ENCODE measurements at places on chromosomes 13 and 19.

- no peak for DNase-seq
Observed at GRCh38 chr13:114259374-114259773, 22.0 kb upstream of the UPF3A start.

DNA sequence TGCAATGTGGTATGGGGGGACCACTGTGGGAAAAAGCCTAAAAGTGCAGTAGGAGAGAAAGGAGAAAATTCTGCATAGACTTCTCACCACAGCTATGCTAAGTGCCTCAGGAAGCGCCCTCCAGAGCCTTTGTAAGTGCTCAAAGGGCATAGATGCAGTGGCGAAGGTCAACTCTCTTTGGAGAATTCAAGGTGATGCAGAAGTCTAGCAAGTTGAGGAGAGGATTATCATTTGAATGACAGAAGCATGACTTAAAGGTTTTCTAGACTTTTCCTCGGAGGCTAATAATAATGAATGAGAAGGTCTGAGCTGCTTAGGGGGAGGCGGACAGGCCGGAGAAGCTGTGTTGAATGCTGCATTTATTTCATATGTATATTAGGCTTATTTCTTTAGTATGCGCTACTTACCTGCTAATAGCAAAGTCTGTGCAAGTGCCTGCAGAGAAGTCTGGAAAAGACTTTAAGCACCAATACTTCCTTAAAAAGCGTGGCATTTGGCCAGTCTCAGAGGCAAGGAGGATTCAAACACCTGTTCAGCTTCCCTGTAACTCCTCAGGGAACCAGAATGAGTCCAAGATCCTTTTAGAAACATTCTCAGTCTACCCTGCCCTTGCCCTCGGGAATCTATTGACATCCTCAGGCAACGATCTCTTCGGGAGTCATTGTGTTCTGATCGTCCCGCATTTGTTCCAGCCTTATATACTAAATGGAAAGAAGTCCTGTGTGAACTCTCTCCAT is 56.2 kb downstream of the FLT1 start:
- no peak for DNase-seq

DNA sequence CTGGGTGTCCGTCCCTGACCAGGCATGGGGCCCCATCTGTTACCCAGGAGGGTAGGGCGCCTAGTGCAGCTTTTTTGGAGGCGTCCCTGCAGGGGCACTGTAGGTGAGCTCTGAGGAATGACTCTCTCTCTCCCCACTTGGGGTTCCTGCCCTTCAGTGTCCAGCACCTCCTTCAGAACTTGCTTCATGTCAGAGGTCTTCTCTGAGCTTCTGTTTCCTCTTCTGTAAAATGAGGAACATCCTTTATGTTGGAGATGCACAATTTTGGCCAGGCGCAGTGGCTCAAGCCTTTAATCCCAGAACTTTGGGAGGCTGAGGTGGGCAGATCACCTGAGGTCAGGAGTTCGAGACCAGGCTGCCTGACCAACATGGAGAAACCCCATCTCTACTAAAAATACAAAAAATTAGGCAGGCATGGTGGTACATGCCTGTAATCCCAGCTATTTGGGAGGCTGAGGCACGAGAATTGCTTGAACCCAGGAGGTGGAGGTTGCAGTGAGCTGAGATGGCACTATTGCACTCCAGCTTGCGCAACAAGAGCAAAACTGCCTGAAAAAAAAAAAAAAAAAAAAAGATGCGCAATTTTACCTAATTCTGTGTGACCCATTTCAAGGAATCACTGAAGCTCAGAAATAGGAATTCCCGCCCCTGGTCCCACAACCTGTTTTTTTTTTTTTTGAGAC is 15.2 kb upstream of the PIK3R2 start:
- DNase-seq = no peak

GRCh38 chr13:112627161-112627560 is 39.2 kb upstream of the TUBGCP3 start:
- no peak for DNase-seq

DNA sequence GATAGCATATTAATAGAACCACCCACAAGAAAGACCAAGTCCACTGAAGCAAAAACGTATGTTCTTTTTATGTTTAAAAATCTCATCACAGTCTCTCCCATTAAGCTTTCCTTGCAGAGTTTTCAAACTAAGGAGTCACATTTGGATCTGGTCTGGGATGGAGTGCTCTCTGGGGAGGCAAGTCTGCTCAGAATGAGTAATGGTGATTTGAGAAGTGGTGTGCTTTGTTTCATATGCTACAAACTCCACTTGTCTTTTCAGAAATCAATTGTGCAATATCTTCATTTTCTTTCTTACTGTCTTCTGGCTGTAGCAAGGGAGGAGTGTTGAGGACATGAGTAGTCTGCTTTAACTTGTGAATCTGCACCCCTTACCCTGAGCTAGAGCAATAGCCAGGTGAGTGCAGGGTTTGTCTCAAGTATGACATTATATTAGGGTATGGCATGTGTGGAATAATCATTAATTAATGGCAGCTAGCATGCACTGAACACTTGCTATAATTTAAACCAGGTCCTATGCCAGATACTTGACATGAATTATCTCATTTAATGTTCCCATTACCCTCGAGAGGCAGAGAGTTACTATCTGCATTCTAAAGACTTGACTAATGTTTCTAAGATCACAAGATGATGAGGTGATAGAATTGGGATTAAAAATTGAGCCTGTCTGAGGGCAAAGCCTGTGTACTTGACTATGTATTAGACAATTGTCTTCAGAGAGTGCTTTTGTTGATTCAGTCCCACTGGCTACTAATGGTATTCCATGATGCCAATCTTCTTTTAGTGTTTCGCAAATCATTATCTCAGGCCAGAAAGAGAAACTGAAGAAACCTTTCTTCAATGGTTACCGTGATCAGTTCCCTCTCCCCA is 171.8 kb downstream of the GPC6 start:
- no peak for DNase-seq

DNA sequence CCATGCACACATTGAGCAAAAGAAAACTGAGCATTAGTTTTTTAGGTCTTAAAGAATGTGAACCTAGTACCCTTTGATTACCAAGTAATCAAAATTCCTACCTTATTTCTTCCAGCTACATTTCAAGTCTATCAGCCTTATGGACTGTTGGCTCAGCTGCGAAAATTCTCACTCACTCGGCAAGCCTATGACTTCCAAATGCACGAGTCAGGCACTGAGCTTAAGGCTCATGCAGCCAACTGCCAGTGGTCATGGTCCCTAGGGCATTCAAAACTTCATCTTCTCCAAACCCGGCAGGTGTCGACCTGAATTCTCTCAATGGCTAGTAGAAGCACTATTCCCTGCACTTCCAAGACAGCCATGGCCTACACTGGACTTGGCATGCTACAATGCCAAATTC is 41.2 kb downstream of the RUBCNL start:
- DNase-seq = no peak

- no peak for DNase-seq
Observed at GRCh38 chr19:31071136-31071855, 277.9 kb downstream of the TSHZ3 start.

DNA sequence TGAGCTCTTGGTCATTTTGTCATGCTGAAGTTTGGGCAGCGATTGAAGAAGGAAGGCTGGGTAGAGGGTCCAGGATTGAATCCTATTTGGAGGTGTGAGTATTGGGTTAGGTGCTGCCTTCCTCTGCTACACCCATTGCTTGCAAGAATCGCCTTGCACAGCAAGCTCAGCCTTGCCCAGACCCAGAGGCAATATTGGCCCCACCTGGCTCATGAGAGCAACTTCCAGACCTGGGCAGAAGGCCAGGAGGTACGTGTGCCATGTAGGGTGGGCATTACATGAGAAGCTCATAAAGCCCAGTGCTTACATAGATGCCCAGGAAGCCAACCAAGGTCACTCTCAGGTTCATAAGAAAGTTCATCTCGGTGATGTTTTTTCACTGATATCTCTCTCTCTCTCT is 718.0 kb downstream of the EFNB2 start:
- DNase-seq = no peak

Data from GM06990 (cell line).